ENCODE measurements at places on chromosomes 4 and X. TPM values are rescaled to one million over a fixed set of nuclear protein-coding genes. Genes with fewer than 3 reads are reported as not detected.

The SHOX gene
- total RNA-seq = 0.22 TPM

The EGF gene
- total RNA-seq = not detected

The BLTP1 gene
- total RNA-seq = 65.7 TPM

The NUDT10 gene
- total RNA-seq = 19.3 TPM

The OCRL gene
- 34.3 TPM for total RNA-seq

The MSX1 gene
- total RNA-seq = 0.22 TPM

DNA sequence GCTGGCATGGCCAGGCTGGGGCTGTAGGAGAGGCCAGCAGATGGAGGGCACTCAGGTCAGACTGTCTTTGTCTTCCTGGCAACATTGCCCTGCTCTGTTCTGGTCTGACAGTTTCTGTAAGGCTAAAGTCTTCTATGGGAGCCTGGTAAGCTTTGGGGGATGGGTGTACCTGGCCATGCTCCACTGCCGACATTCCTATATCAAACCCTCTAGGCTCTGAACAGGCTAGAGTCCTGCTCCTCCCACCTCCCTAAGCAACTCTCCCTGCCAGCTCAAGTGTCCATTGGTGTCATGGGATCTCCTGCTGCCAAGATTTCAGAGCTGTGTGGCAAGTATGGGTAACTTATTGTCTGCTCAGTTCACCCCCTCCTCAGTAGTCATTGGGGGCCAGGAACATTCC, 163.5 kb upstream of the UGT8 start:
- DNase-seq = no peak
- H3K27me3 ChIP-seq = no peaks in the 10 kb centered on the region
- no peak overlapping the region for H3K4me3 ChIP-seq

DNA sequence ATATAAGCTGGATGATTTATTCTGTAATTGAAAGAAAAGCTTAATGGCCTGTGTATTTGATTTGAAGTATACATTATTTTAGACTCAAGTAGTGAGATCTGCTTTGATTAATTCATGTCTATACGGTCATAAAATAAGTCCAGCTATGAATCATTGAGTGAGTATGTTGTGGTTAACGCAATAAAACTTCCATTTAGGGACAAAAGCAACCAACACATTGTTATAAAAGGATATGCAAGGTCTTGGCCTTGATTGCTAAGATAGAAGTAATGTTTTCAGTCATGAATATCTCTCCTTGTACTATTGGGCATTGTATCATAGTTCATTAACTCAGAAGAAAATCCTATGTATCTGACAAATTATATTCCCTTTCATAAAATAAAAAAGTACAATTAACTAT, 162.1 kb downstream of the EPHA5 start:
- H3K27me3 ChIP-seq = no peaks in the 10 kb centered on the region
- H3K4me3 ChIP-seq = no peak overlapping the region
- H3K4me1 ChIP-seq = no peaks in the 10 kb centered on the region

- no peaks in the 10 kb centered on the region for H3K36me3 ChIP-seq
- H3K27ac ChIP-seq = no peak overlapping the region
- H3K27me3 ChIP-seq = no peaks in the 10 kb centered on the region
- DNase-seq = no peak
Observed at GRCh38 chr4:40548256-40548655, 81.4 kb downstream of the RBM47 start.

GRCh38 chr4:107283587-107284559, 247.8 kb upstream of the DKK2 start:
- no peak overlapping the region for H3K27ac ChIP-seq
- no peaks in the 10 kb centered on the region for H3K36me3 ChIP-seq

DNA sequence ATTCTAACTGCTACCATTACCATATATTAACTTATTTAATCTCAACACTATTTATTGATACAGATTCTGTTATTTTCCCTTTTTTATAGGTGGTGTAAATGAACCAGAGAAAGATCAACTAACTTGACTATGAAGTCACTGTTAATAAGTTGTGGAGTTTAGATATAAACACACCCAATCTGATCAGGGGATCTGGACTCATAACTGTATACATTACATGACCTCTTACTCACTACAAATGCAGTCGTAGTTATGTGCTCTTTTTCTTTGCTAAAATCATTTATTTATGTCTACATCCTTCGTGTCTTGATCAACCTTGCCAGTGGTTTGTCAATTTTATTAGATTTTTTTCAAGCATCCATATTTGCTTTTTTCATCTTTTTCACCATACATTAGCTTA, 614.8 kb upstream of the FAM241A start:
- DNase-seq = no peak
- H3K4me1 ChIP-seq = no peaks in the 10 kb centered on the region
- no peak overlapping the region for H3K4me3 ChIP-seq
- no peak overlapping the region for H3K27ac ChIP-seq

GRCh38 chr4:118974758-118975157, 86.1 kb downstream of the SYNPO2 start:
- no peak for DNase-seq
- no peaks in the 10 kb centered on the region for H3K36me3 ChIP-seq

DNA sequence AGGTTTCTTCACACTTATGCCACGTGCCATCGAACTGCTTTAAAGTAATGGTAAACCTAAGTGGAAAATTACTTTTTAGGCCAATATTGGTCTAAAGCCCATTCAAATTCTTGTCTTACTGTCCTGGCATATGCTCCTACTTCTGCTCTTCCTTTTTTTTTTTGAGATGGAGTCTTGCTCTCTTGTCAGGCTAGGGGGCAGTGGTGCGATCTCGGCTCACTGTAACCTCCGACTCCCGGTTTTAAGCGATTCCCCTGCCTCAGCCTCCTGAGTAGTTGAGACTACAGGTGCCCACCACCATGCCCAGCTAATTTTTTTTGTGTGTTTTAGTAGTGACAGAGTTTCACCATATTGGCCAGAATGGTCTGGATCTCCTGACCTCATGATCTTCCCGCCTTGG, 129.0 kb upstream of the TECRL start:
- no peaks in the 10 kb centered on the region for H3K36me3 ChIP-seq
- H3K27me3 ChIP-seq = no peaks in the 10 kb centered on the region
- DNase-seq = peak; percentile 31
- H3K4me1 ChIP-seq = no peaks in the 10 kb centered on the region
- H3K27ac ChIP-seq = no peak overlapping the region
- H3K4me3 ChIP-seq = no peak overlapping the region

DNA sequence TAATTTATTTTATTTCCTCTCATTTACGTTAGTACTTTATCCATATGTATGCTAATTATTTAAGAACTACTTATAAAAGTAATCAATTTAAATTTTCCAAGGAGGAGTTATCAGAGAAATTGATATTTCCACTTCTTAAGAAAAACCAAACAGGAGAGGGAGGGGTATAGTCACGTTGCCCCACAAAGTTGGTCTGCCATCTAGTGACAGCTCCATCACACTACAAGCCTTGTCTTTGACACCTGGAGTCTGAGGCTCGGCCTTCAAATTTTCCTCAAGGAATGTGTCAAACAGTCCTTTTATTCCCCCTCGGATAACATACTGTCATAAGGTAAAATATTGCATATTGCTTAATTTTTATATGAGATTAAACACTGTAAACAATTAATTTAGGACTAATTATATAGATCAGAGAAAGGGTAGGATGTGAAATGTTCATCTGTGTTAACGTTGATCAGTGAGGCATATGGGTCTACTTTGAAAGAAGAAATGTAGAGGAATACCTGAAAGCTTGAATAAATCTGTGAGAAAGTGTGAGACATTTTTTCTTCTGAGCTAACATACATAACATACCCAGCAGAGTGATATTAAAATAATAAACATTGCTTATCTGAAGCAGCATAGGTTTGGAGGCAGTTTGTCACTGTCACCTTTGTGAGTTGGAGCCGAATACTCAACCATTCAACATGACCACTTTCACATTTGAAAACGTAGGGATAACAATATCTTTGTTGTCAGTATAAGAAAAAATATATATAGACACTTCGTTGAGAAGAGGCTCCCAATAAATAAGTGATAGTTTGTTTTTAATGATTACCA, 114.4 kb downstream of the GLRA3 start:
- no peak overlapping the region for H3K4me3 ChIP-seq
- DNase-seq = peak; percentile 41
- no peaks in the 10 kb centered on the region for H3K36me3 ChIP-seq
- H3K27ac ChIP-seq = no peak overlapping the region

- no peak overlapping the region for H3K27ac ChIP-seq
- H3K4me3 ChIP-seq = no peak overlapping the region
- H3K27me3 ChIP-seq = no peaks in the 10 kb centered on the region
- DNase-seq = no peak
Observed at GRCh38 chr4:81058621-81059020, 28.1 kb downstream of the BMP3 start.

DNA sequence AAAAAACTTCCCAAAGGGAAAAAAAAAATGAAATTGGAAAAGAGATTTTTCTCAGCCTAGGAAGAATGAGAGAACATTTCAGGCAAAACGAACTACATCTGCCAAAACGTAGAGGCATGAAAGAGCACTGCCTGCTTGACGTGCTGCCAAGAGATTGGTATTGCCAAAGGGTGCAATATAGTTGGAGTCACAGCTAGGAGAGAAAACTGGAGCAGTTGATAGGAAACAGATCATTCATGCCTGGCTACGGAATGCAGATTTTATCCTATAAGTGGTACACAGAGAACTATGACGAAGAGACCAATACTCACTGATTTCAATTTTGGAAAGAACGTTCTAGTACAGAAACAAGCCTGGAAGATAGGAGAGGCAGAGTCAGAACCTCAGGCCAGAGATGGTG, 68.4 kb upstream of the IQCM start:
- no peak overlapping the region for H3K27ac ChIP-seq
- H3K27me3 ChIP-seq = no peaks in the 10 kb centered on the region
- no peak for DNase-seq
- H3K4me3 ChIP-seq = no peak overlapping the region
- no peaks in the 10 kb centered on the region for H3K4me1 ChIP-seq
- H3K36me3 ChIP-seq = no peaks in the 10 kb centered on the region

- H3K36me3 ChIP-seq = no peaks in the 10 kb centered on the region
- no peak for DNase-seq
- peaks cover 2% of the 10 kb centered on the region for H3K27me3 ChIP-seq
- peaks cover 9% of the 10 kb centered on the region for H3K4me1 ChIP-seq
- H3K4me3 ChIP-seq = no peak overlapping the region
- no peak overlapping the region for H3K27ac ChIP-seq
Observed at GRCh38 chr4:83115656-83116285, 1.2 kb upstream of the PLAC8 start.

- no peaks in the 10 kb centered on the region for H3K4me1 ChIP-seq
- H3K36me3 ChIP-seq = no peaks in the 10 kb centered on the region
- no peak for DNase-seq
- H3K27me3 ChIP-seq = peaks cover 3% of the 10 kb centered on the region
- H3K27ac ChIP-seq = no peak overlapping the region
Observed at GRCh38 chr4:11769434-11769833, 340.7 kb upstream of the HS3ST1 start.

GRCh38 chr4:45323453-45324058, 597.2 kb upstream of the GNPDA2 start:
- DNase-seq = no peak
- H3K27me3 ChIP-seq = peaks cover 1% of the 10 kb centered on the region
- H3K4me1 ChIP-seq = no peaks in the 10 kb centered on the region
- no peak overlapping the region for H3K27ac ChIP-seq

DNA sequence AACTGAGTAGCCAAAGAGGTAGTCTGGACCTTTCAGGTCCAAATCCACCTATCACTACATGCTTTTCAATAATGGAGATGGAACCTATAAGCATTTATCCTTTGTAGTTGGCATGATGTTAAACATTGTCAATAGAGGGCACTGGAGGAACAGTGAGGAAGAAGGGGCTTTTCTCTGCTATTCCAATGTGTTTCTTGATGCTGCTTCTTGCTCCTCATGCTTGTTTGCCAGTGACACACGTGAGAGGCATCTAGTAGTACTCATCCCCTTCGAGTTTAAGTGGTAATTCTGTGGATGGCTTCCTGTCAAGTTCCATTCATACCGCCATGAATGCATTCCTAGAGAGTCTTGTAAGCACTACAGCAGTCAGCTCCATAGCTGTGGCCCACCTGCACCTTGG, 84.0 kb downstream of the NAA11 start:
- peaks cover 16% of the 10 kb centered on the region for H3K36me3 ChIP-seq
- H3K27me3 ChIP-seq = no peaks in the 10 kb centered on the region
- no peak overlapping the region for H3K4me3 ChIP-seq
- peaks cover 3% of the 10 kb centered on the region for H3K4me1 ChIP-seq
- no peak overlapping the region for H3K27ac ChIP-seq

- H3K36me3 ChIP-seq = no peaks in the 10 kb centered on the region
- H3K27ac ChIP-seq = no peak within 1 kb of the TSS
- H3K27me3 ChIP-seq = peaks cover 11% of the 10 kb centered on the region
- DNase-seq = peak; percentile 73
- H3K4me3 ChIP-seq = peak within 1 kb of the TSS; percentile 91
Observed at GRCh38 chr4:155208258-155209054, at the start of gene NPY2R. Gene NPY2R, plus strand, starts transcription at chr4:155208636. Its CDS starts 5,304 bp downstream, at chr4:155213940.

GRCh38 chr4:3786196-3786869, 20.1 kb downstream of the ADRA2C start:
- H3K4me1 ChIP-seq = peaks cover 4% of the 10 kb centered on the region
- no peaks in the 10 kb centered on the region for H3K36me3 ChIP-seq
- H3K27ac ChIP-seq = no peak overlapping the region
- DNase-seq = no peak
- peaks cover 8% of the 10 kb centered on the region for H3K27me3 ChIP-seq
- no peak overlapping the region for H3K4me3 ChIP-seq

DNA sequence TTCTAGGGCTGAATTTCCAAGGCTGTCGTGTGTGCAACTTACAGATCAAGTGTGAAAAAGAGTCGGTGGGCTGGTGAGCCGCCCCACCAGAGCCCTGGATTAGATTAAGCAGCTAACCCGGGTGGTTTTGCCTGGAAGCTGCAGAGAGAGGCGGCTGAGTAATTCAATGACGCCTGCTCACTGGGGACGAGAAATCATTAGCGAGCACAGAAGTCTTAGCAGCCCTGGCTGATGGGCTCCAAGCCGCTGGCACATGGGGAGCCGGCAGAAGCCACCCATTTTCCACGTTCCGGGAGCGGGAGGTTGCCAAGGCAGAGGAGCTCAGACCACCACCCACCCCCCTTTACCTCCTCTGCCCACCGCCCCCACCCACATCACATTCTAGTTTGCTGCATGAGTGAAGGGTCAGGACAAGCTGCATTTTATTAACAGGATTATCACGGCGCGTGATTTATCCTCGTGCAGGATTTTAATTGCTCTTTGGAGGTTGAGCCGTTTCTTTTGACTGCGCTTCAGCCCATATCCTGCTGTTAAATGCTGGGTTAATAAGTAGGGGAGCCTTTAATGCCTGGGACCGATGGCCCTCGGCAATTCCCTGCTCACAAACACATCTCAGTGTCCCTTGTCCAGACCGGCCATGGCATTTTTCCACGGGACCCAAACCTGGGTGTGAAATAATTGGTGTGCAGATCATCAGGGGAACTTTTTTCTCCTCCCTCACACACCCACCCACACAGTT, 19.1 kb downstream of the BCOR start:
- peak overlapping the region; percentile 57 for H3K4me3 ChIP-seq
- no peaks in the 10 kb centered on the region for H3K36me3 ChIP-seq
- H3K27me3 ChIP-seq = no peaks in the 10 kb centered on the region
- H3K4me1 ChIP-seq = peaks cover 19% of the 10 kb centered on the region
- peak; percentile 39 for DNase-seq

DNA sequence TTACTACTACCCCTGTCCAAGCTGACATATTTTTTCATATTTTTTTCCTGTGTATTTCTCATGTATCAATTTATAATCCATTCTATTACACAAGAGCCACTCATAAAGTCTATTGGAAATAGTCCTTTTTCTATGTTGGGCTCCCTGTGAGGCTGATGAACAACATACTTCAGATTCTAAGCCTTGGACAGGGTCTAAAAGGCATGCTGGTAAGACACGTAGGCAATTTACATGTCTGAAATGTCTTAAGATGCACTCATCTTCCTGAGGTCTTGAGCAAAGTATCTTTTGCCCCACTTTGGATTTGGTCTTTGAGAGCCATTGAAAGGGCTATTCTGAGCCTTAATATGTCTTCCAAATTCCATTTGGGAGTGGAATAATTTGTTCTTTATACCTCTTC, 31.8 kb downstream of the OCIAD1 start:
- H3K27me3 ChIP-seq = peaks cover 2% of the 10 kb centered on the region
- H3K27ac ChIP-seq = no peak overlapping the region
- H3K36me3 ChIP-seq = peaks cover 15% of the 10 kb centered on the region
- DNase-seq = no peak
- no peak overlapping the region for H3K4me3 ChIP-seq
